ENCODE measurements at places on chromosomes 16 and 17.

GRCh38 chr17:43974382-43975266 lies 20.9 kb upstream of the PYY start:
- H3K4me3 ChIP-seq, result no peak overlapping the region
- peaks cover 32% of the 10 kb centered on the region for H3K27me3 ChIP-seq
- H3K4me1 ChIP-seq, result no peaks in the 10 kb centered on the region

GRCh38 chr17:16989230-16989952 lies 17.5 kb upstream of the TNFRSF13B start:
- no peak overlapping the region for H3K27ac ChIP-seq
- H3K27me3 ChIP-seq, result no peaks in the 10 kb centered on the region
- DNase-seq, result no peak
- H3K36me3 ChIP-seq, result no peaks in the 10 kb centered on the region
- H3K4me3 ChIP-seq, result no peak overlapping the region
- H3K4me1 ChIP-seq, result peaks cover 30% of the 10 kb centered on the region

DNA sequence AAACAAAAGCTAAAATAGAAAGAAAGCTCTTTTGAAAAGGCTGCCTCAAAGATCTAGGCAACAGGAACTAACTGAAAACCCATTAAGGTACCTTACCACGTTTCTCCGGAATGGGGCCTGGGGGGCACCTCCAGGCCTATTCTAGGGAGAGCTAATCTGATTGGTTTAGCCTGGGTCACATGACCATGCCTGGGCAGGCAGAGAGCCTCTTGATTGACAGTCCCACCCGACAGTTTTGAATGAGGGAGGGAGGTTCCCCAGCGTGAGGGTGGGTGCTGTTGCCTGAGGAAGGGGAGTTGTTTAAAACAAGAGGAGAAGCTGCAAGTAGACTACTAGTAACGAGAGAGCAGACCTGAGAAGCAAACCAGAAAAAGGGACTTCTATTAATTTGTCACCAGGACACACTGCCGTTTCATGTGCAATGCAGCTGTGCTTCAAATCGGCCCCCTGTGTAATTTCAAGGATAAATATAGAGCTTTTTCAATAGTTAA lies 143.4 kb upstream of the HS3ST2 start:
- DNase-seq, result no peak
- no peaks in the 10 kb centered on the region for H3K36me3 ChIP-seq
- no peak overlapping the region for H3K4me3 ChIP-seq

DNA sequence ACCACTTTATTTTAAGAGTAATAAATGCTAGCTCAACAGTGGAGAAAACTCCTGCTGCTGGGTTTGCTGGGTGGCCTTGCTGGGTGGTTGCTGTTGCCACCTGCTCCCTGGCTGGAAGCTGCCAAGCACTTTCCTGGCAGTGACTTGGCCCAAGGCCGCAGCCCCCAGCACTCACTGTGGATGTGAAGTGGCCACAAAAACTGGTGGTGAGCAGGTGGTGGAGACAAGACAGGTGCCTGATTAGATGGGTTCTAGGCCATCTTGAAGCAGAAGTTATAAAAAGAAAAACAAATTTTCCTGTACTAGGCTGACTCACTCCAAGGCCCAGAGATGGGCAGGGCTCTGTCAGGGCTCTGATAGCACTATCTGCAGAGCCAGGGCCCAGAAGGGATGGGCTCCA lies 224.7 kb upstream of the NLRP1 start:
- no peaks in the 10 kb centered on the region for H3K36me3 ChIP-seq
- no peaks in the 10 kb centered on the region for H3K4me1 ChIP-seq
- H3K4me3 ChIP-seq, result no peak overlapping the region
- DNase-seq, result peak; percentile 15

DNA sequence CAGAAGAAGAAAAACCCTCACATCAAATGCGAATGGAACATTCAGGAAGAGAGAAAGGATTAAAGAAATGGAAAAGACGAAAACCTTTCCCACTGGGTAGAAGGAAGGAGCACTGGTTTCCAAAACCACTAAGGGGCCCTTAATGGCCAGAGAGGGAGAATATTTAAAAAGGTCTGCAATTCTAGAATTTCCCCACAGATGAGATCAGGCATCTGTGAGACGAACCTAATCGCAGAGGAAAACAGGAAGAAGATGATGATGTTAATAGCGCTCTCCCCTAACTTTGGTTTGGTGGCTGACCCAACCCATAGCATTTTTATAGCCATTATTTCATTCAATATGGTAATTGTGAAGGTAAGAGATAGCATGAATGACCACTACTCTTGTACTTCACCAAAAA lies 32.8 kb downstream of the XYLT1 start:
- H3K27ac ChIP-seq, result no peak overlapping the region
- H3K4me3 ChIP-seq, result no peak overlapping the region
- H3K36me3 ChIP-seq, result no peaks in the 10 kb centered on the region
- H3K27me3 ChIP-seq, result no peaks in the 10 kb centered on the region
- DNase-seq, result no peak

- H3K27me3 ChIP-seq, result no peaks in the 10 kb centered on the region
- DNase-seq, result no peak
- no peaks in the 10 kb centered on the region for H3K4me1 ChIP-seq
- peaks cover 30% of the 10 kb centered on the region for H3K36me3 ChIP-seq
- no peak overlapping the region for H3K4me3 ChIP-seq
These were observed 20.9 kb downstream of the LDAF1 start for GRCh38 chr16:21179126-21179982.

DNA sequence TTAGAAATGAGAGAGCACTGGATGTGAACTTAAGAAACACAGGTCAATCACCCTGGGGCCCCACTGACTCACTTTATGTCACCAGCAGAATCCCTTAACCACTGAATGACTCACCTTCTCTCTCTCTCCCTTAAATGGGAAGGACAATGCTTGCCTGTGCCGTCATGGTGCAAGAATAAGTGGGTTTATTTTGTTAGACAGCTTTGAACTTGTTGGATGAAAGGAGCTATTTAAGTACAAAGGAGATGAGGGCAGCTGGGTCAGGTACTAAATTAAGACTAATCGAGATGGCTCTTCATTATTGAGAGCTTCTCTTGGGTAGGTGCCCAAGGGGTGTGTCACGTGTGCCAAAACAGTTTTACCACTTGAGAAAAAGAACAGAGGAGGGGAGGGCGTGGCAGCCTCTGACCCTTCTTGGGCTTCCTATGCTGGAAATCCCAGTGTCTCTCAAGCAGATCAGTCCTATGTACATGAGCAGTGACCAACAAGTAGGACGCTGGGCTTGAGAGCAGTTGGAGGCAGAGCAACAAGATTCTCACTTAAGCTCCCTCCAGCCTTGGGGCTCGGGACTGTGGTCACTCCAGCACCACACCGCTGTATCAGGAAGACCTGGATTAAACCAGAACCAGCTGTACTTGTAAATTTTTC lies 6.7 kb upstream of the KRT31 start:
- H3K27me3 ChIP-seq, result no peaks in the 10 kb centered on the region
- peak; percentile 84 for DNase-seq
- no peaks in the 10 kb centered on the region for H3K36me3 ChIP-seq
- no peak overlapping the region for H3K4me3 ChIP-seq

GRCh38 chr16:81435103-81435502 lies 9.5 kb upstream of the CMIP start:
- H3K4me3 ChIP-seq, result no peak overlapping the region
- no peaks in the 10 kb centered on the region for H3K36me3 ChIP-seq
- no peak overlapping the region for H3K27ac ChIP-seq
- no peaks in the 10 kb centered on the region for H3K27me3 ChIP-seq
- DNase-seq, result no peak
